A549 (cell line): ENCODE measurements at places on chromosomes 4 and X. TPM values are rescaled to one million over a fixed set of nuclear protein-coding genes. Genes with fewer than 3 reads are reported as not detected.

DNA sequence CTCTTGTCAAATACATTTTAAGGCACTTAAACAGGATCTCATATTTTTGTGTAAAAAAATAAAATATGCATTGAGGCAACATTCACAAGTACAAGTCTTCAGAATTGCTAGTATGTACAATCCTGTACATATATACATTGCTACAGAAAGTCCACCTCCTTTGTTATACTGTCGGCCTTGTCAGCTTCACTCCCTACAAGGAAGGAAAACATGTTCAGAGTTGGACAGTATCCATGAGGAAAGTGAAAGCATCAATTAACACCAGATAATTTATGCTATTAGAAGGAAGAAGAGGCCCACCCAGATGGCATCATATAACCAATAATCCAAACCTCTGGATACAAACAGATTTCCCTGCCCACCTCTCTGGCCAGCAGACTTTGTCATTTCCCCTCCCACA is 42.0 kb downstream of the REELD1 start:
- no peak for DNase-seq

- DNase-seq = no peak
These were observed 16.4 kb downstream of the MAGEA4 start for GRCh38 chrX:151929126-151929525.

DNA sequence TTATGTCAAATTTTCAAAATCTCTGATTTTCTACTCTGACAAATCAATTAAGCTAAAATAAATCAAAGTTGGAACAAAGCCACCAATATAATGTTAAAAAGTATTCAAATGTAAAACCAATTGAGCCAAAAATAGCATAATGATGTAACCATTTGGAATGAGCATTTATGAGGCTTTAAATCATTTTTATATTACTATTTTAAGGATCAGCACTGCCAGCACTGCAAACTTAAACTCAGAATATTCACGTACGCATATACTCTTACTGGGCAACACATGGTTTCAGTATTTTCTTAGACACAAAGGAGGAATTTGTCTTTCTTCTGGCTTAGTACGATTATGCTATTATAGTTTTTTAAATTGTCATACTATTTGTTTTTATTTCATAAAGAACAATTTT is 52.2 kb downstream of the AFAP1 start:
- DNase-seq = no peak

- DNase-seq = peak; percentile 58
These were observed 106.1 kb downstream of the PBDC1 start for GRCh38 chrX:76279007-76279406.

GRCh38 chr4:176805155-176805554 is 12.4 kb upstream of the VEGFC start:
- no peak for DNase-seq

GRCh38 chr4:65791111-65791811 is 121.0 kb upstream of the EPHA5 start:
- no peak for DNase-seq

The LONRF3 gene
- 2.5 to 3.1 TPM (median 2.7 TPM) in 3 replicates for polyA plus RNA-seq
